ENCODE measurements at places on chromosomes 3 and 15. TPM values are rescaled to one million over a fixed set of nuclear protein-coding genes. Genes with fewer than 3 reads are reported as not detected.
A peak's percentile ranks its signal among the peaks of the same experiment; 100 is the strongest.

DNA sequence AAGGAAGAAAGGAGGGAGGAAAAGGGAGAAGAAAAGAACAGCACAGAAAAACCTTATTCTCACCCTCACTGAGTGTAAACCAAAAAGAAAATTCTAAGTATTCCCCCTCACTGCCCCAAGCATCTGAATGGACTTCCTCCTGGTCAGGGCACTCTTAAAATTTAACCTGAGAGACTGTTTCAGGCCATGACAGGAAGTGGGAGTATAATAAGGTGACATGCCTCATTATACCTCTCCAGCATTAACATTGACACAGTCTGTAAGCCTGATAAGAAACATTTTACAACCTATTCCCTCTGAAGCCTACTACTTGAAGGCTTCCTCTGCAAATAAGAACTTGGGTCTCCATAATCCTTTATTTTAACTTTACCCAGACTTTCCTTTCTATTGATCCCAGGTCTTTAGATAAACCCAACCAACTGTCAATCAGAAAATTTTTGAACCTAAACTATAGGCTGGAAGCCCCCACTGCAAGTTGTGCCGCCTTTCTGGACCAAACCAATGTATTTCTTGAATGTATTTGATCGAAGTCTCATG is 41.7 kb downstream of the SLCO2A1 start:
- no peak for DNase-seq

GRCh38 chr3:159232966-159233365 is 431.1 kb downstream of the MFSD1 start:
- no peak for DNase-seq

GRCh38 chr3:125436921-125437320 is 61.8 kb upstream of the ZNF148 start:
- DNase-seq = no peak

DNA sequence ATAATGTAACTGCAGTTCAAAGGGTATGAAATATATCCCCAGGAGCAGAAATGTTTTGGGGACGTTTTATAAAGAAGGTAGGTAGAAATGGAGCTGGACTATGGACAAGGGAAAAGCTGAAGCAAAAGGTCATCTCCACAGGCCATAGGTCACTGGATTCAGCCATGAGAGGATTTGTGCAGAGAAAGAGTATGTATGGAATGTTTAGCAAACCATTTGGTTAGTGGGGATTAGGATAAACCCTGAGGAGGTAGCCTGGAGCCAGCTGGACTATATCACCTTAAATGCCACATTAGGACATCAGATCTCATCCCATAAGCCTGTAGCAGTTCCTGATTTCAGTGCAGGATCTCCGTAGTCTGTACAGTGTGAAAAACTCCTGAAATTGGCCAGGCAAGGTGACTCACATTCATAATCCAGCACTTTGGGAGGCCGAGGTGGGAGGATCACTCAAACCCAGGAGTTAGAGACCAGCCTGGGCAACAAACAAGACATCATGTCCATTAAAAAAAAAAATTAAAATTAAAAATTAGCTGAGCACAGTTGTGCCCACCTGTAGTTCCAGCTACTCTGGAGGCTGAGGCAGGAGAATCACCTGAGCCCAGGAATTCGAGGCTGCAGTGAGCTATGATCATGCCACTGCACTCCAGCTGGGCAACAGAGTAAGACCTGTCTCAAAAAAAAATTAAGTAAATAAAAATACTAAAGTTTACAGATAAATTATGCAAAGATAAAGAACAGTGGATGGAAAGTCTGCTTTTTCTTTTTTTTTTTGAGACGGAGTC is 4.7 kb downstream of the IP6K1 start:
- DNase-seq = no peak

DNA sequence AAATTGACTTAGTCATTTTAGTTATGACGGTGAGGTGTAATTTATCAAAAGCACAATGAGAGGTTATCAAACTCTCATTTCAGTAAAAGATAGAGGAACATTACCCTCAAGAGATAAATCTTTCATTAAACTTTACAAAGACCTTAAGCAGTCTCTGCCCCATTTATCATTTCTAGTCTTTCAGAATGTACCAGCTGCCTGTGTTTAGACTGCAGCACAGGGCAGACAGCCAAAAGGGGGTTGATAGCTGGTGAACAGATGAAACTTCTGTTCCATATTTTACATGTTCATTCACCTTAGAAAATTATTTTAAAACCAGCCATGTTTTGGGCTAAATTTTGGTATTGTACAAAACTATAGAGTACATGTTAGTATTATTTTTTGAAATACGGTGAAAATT is 514.6 kb upstream of the CNTN3 start:
- no peak for DNase-seq

- DNase-seq = no peak
These were observed 145.7 kb upstream of the KCNH8 start for GRCh38 chr3:19002606-19003005.

DNA sequence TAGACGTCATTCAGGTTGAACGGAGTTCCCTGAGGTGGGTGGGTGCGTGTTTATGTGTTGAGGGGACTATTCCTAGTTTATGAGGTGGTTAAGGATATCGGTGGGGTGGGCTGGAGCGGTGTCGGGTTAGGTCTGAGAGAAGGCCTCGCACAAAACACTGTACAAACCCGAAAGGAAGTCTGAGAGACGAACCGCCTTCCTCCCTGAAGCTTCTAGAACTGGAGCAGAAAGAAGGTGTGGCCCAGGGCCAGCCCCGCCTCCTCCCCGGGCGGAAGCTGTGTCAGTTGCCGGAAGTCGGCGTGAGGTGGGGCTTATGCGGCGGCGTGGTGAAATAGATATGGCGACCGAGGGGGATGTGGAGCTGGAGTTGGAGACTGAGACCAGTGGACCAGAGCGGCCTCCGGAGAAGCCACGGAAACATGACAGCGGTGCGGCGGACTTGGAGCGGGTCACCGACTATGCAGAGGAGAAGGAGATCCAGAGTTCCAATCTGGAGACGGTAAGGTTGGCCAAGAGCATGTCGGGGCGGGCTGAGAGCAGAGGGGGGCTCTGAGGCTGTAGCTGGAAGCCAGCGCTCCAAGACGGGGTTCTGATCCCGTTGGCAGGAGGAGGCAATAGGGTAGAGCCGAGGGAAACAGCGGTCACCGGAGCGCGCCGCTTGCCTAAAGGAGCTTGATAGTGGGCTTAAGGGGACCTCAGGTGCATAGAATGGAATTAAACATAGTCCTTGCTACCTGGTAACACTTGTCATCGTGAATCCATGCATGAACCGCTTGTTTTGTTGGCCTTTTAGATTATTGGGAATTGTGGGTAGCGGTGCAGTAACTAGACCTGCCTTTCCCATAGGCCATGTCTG is at the start of gene HYPK:
Gene HYPK (plus strand): TSS at position 314 of the 856 bp plus-strand sequence. CDS start 24 bp downstream, at position 338.
- peak; percentile 79 for DNase-seq

DNA sequence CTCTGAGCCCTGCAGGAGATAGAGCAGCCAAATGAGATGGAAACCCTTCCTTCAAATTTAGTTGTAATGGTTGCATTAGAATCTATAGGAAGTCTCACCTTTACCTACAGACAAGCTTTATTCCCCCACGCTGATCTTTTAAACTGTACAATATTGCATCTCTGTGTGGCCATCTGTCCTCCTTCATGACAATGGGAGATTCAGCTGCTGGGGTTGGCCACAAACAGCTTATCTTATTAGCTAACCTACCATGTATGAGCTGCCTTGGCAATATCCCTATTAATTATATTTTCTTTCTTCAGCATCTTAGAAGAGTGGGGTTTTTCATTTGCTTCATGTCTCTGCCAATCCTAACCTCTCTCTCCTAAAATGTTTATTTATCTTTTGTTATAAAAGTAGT is 238.7 kb upstream of the NR2E3 start:
- no peak for DNase-seq

DNA sequence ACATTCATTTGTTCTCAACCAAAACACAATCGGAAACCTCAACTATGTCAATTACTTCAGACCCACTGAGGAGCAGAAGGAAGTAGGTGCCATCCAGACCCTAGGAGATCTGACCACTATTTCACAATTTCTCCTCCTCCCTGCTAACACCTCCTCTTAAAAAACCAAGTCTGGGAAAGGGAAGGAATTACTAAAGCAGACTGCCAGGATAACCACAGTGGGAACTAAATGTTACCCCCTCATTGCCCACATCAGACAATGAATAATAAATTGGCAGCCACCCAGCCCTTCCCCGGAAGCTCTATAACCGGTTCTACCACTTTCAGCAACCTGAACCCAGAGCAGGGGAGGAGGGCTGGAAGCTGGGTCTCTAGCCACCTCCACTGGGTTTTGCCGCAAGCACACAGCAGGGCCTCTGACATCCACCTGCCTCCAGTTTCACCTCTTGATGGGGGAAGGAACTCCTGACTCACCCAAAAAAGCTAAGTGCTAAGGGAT is 17.6 kb downstream of the C15orf62 start:
- DNase-seq = no peak

GRCh38 chr3:171504376-171504775 is 44.2 kb upstream of the TNIK start:
- DNase-seq = no peak

- no peak for DNase-seq
These were observed 22.6 kb upstream of the TNFAIP8L3 start for GRCh38 chr15:51117270-51117669.

DNA sequence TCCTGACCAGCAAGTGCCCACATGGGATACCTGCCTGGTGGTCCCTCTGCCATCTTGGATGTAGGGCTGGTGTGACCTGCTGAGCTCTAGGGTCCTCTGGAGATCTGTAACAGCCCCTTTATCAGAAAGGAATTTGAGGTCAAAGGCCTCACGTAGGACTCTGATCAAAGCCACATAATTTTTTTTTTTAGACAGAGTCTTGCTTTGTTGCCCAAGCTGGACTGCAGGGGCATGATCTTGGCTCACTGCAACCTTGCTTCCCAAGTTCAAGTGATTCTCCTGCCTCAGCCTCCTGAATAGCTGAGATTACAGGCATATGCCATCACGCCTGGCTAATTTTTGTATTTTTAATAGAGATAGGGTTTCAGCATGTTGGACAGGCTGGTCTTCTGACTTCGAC is 9.5 kb downstream of the ITGB5 start:
- DNase-seq = no peak

DNA sequence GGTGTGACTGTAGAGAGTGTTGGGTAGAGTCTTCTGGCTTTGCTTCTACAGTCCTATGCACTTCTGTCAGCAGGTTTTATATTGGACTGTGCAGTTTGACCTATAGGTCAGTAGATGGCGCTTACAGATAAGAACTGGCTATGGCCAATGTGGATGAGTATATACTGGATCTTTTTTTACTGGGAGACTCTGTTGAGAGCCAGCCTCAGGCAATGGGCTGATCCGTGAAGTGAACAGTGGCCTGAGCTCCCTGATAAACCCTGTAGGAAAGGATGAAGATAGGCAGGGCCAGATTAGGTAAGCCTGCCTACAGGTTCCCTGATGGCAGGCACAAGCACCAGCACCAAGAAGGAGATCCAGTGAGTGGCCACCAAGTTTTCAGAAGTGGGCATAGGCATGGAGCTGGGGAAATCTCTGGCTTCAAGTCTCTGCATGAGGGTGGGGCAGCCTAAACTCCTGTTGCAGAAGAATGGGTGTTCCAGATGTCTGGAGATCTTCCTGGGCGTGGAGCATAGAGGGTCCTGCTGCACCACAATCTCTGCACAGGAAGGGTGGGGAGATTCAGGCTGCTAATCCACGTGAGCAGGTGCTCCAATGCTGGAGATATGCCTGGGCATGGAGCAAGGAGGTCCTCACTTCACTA is 326.0 kb upstream of the SGO1 start:
- no peak for DNase-seq

DNA sequence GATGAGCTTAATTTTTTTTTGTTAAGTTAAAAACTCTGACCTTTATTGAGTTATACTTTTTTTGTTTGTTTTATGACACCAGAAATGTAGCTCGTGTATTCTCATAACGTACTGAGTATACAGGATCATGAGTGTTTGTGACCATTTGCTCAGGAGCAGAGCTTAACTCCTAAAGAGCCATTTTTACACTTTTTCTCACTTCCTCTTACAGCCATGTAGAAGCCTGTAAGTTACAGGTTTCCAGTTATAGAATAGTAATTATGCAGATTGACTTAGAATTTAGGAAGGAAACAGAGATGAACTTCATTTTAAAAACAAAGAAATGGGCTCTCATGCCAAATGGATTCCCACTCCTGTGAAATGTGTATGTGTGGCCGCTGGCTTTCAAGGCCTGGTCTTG is 151.7 kb downstream of the MCTP2 start:
- DNase-seq = no peak

GRCh38 chr15:89142423-89142822 is 54.2 kb downstream of the ABHD2 start:
- no peak for DNase-seq

GRCh38 chr15:68435966-68436365 is 4.0 kb upstream of the ITGA11 start:
- no peak for DNase-seq

DNA sequence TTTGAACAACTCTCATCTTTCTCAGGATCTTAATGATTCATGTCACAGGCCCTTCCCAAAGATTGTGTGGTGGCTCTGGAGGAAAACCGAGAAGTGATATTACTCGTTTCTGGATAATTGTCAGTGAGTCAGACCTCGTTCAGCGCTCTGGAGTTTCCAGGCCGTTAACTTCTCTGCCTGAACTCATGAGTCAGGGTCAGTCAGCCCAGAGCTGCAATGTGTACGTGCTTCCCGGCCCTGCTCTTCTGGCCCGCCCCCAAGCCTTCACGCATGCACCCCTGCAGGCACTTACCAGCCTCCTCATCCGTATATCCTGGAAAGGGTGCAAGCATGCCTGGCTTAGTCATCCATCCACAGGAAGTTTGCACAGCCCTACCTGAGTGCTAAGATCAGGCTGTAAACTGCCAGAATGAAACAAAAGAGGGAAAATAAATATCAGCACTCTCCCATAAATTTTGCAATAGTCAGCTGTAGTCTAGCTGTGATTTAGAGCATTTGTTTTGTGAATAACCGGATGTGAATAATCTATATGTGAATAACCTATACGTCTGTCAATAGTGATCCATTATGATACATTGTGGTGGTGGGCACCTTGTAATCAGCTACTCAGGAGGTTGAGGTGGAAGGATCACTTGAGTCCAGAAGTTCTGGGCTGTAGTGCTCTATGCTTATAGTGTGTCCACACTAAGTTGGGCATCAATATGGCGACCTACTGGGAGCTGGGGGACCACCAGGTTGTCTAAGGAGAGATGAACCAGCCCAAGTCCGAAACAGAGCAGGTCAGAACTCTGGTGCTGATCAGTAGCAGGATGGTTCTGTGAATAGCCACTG is 35.3 kb upstream of the SEMA4B start:
- DNase-seq = peak; percentile 82

DNA sequence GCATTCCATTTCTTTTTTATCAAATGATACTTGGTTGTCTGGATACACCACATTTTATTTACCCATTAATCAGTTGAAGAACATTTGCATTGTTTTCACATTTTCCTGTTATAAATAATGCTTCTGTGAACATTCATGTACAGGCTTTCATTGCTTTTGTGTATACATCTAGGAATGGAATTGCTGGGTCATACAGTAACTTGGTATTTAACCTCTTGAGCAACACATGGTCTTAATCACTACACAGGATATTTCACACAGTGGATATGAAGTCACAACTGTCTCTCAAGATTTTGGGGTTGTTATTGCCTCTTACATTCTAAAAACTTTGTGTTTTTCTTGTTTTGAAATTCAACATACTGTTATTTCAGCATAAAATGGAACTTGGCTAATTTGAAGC is 48.2 kb downstream of the C3orf85 start:
- DNase-seq = no peak

The STRIT1 gene
- 1.4 TPM for total RNA-seq

The SYNPR gene
- 0.95 TPM for total RNA-seq

Data from urinary bladder (tissue), 4 donors.